ENCODE measurements at places on chromosomes 12 and 14.

DNA sequence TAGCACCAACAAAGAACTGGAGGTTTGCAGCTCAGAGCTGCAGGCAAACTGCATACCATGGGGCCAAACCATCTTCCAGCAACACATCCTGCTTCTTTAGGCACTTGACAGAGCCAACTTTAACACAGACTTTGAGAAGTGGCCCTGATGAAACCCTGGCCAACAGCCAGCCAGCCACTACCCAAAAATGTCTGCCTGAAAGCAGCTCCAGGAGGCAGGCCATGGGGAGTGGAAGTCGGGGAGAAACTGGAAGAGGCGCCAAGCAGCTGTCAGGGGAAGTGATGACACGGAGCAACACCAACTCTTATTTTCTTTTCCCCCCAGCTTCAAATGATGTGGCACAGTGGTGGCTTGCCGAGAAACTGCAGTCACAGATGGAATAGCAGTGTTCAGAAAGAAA lies 110.9 kb upstream of the PLXNC1 start:
- DNase-seq: no peak

- DNase-seq: peak; percentile 9
Observed at GRCh38 chr12:80778005-80778541, 61.4 kb downstream of the MYF5 start.

GRCh38 chr12:124769163-124769530 lies 94.5 kb downstream of the SCARB1 start:
- DNase-seq: no peak

DNA sequence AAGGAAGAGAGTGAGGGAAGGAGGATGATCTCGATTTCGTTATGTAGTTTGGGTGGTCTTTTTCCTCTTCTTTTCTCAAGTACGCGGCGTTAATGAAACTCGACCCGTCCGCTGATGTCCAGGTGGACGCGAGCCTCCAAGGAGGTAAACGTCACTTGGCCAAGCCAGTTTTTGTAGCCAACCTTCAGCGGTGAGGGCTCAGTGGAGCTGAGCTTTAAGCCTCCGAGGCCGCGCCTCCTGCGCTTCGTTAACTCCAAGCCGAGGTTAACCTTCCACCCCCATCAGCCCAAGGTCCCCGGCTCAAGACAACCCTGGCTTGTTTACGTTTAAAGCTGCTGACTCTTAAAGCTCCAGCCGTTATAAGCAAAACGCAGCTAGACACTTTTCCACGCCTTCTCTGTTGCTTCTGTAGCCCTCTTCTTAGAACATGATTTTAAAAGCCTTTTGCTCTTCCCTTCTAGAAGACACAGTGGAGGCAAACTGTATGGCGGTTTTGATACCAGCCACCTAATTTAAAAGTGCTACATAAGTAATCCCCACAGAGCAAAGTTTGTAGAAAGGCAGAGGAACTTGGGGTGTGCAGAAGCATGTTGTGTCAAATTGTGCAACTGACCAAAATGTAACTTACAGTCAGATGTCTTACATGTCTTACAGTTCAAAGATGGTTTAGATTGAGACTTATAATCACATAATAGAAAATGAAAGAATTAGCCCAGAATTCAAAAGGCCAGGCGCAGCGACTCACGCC lies 923 bp upstream of the ITPR2 start:
- peak; percentile 61 for DNase-seq

DNA sequence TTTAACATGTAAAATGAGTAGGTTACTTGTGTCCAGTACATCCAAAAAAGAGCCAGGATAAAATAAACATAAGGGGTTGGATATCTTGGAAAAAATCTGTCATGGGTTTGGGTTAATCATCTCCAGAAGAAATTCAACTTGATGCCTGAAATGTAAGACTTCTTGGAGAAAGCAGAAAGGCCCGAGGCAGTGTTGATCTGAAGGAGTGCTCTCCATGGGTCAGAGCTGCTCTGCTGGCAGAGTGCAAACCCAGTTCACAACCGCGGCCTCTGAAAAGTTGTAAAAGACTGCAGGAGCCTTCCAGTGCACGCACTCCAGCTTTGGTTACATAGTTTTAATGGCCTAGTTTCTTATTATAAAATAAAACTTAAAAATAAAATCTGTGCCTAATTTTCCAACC lies 97.3 kb upstream of the ALX1 start:
- no peak for DNase-seq

DNA sequence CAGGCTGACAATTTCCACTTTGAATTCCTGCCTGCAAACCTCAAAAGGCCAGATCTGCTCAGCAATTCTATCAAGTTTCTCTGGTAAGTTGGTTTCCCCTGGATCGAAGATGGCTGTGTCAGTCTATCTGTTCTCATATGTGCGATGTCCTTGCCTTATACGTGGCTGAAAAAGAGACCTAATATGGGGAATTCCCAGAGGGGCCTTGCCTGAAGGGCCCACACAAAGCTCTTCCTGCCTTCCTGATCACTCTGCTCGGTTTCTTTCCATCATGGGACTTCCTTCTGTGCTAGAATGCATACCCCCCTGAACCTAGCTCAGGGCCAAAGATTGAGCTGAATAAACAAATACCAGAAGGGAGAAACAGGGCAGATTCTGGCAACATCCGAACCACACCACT lies 13.2 kb downstream of the TCL1B start:
- DNase-seq: no peak

- DNase-seq: peak; percentile 33
Observed at GRCh38 chr12:104699489-104700190, 242.9 kb downstream of the CHST11 start.

DNA sequence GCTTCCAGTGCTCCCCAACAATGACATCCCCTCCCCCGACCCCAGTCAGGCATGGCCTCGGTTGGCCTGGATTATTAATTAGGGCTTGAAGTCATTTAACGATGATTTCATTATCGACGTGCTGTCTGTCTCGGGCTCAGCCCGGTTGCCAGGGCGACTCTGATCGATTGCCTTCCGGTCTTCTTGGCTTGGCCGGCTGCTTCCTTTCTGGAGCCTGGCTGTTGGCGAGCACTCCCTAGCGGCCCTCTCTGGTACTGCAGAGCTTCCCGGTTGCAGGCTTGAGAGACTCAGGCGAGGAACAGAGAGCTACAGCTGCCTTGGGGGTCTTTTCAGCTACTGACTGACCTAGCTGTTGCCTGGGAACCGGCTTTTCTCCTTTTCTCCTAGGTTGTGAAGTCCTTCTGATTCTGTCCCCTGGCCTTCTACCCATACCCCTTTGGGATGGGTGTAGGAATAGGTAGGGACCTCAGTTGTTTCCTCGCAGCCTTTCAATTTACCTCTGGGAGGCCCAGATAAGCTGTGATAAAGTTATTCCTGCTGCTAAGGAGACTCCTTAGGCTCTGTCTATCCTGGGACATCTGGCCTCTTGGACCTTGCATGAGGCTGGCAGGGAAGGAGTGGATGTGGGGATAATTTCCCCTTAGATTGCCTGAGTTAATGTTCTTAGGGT lies 5.5 kb upstream of the CISTR start:
- peak; percentile 87 for DNase-seq

DNA sequence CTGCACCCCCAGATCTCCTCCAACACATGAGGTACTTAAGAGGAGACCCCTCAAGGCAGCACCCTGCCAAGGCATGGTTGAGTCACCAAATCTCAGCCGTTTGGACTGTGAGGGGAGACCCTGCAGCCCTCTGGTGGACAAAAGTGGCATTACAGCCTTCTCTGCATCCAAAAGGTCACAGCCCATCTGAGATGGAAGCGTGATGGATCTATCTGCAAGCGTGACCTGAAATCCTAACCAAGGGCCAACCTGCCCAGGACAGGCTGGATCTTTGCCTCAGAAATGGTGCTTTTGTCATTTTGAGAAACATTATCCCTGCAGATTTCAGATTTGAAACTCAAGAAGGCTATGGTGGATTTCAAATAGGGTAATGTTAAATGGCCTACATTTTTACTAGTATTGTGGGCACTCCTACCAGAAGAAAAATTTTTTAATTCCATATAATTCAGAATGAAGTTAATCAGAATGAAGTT lies 23.7 kb upstream of the DHRS4 start:
- peak; percentile 78 for DNase-seq

- no peak for DNase-seq
Observed at GRCh38 chr14:63205866-63206265, 1.6 kb downstream of the RHOJ start.

DNA sequence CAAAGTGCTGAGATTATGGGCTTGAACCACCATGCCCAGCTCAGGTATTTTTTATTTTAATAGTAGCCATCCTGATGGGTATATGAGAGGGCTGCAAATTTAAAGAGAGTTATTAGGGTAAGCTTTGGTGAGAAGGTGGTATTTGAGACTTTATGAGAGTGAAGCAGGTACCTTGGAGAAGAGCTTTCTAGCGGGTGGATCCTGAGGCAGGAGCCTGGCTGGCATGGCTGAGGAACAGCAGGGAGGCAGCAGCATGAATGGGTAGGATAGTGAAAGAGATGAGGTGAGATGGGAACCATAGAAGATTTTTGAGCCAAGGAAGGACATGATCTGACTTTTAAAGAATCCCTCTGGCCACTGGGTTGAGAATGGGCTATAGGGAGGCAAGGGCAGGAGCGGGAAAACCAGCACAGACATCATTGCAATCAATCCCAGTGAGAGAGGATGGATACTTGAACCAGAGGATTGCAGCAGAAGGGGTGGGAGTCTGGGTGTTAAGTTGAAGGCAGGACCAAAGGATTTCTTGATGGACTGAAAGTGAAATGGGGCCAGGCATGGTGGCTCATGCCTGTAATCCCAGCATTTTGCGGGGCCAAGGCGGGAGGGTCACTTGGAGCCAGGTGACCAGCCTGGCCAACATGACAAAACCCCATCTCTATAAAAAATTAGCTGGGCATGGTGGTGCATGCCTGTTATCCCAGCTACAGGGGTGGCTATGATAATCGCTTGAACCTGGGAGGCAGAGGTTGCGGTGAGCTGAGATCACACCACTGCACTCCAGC lies 5.7 kb downstream of the SVOP start:
- no peak for DNase-seq

- DNase-seq: no peak
Observed at GRCh38 chr14:59363531-59364226, 101.5 kb downstream of the GPR135 start.

DNA sequence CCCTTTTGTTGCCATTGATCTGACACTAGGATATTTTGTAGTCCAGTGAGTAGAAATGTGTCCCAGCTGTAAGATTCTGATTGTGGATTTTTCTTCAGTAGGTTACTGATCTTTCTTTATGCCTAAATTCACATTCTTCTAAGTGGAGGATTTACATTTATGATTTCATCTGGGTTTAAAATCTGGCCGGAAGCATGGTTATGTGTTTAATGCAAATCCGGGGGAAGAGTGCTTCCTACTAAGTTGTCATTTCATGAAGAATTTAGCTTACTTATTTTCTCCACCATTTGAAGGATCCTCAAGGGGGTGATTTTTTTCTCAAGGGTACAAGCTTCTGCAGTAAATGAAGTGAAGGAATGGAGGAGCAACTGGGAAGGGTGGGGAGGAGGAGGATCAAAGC lies 96.7 kb downstream of the TMTC2 start:
- DNase-seq: no peak

DNA sequence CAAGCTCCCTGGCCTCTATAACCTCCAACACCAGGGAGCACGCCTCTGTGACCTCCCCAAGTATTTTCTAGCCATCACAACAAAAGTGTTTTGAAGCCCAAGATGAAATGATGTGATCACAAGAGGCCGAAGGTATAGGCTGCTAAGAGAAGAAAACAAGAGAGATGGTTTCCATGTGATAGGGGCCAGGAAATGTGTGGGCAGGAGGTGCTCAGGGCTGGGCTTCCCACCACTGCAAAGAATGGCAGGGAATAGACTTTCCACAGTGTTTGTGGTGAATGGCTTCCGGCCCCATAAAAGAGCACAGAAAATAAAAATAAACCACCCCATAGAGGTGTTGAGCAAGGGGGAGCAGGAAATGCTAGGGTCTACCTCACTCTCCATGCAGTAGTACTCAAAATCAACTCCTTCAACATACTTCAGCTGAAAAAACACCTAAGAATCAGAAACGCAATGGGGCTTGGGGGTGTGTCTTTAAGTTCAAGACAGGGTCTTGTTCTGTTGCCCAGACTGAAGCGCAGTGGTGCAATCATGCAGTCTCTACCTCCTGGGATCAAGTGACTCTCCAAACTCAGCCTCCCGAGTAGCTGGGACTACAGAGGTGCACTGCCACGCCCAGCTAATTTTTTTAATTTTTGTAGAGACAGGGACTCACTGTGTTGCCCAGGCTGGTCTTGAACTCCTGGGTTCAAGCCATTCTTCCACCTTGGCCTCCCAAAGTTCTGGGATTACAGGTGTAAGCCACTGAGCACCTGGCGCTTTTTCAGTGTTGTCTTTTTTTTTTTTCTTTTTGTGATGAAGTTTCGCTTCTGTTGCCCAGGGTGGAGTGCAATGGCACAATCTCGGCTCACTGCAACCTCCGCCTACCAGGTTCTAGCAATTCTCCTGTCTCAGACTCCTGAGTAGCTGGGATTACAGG lies 27.1 kb downstream of the DAD1 start:
- no peak for DNase-seq

GRCh38 chr12:98797200-98797599 lies 152.1 kb downstream of the APAF1 start:
- DNase-seq: no peak

DNA sequence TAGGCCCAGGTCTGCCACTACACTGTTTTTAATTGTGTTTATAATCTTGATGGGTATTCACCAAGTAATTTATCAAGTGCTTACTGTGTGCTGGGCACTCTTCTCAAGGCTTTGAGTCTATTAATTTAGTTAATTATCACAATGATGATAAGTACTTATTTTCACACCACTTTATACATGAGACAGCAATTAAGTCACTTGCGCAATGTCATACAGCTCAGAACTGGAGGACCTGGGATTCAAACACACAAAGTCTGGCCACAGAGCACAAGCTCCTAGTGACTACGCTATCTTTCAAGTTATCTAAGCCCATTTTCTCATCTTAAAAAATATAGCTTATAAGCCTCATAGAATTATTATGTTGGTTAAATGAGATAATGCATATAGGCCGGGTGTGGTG lies 85.0 kb downstream of the LLPH start:
- DNase-seq: no peak

DNA sequence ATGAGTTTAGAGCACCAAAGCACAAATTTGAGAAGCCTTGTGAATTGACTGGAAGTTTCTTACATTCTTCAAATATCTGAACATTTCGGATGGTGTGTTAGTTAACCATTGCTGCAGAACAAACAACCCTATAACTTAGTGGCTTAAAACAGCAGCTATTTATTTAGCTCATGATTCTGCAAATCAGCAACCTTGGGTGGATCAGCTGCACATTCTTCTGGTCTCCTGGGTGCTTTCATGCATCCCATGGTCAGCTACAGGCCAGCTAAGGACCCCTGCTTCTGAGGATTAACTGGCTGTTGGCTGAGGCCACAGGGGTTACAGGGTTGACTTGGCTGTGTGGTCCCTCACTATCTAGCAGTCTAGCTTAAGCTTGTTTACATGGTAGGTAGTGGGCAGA lies 114.0 kb upstream of the HIF1A start:
- DNase-seq: no peak

GRCh38 chr12:22121224-22121623 lies 75.2 kb downstream of the CMAS start:
- DNase-seq: no peak

- DNase-seq: no peak
Observed at GRCh38 chr14:39251547-39251946, 17.8 kb downstream of the MIA2 start.
